Activated T-cell treated with anti-CD3 and anti-CD28 coated beads, Interleukin-2, amount 50 U/mL, for 1 hour (primary cell): ENCODE measurements at places on chromosomes 5 and 9.

DNA sequence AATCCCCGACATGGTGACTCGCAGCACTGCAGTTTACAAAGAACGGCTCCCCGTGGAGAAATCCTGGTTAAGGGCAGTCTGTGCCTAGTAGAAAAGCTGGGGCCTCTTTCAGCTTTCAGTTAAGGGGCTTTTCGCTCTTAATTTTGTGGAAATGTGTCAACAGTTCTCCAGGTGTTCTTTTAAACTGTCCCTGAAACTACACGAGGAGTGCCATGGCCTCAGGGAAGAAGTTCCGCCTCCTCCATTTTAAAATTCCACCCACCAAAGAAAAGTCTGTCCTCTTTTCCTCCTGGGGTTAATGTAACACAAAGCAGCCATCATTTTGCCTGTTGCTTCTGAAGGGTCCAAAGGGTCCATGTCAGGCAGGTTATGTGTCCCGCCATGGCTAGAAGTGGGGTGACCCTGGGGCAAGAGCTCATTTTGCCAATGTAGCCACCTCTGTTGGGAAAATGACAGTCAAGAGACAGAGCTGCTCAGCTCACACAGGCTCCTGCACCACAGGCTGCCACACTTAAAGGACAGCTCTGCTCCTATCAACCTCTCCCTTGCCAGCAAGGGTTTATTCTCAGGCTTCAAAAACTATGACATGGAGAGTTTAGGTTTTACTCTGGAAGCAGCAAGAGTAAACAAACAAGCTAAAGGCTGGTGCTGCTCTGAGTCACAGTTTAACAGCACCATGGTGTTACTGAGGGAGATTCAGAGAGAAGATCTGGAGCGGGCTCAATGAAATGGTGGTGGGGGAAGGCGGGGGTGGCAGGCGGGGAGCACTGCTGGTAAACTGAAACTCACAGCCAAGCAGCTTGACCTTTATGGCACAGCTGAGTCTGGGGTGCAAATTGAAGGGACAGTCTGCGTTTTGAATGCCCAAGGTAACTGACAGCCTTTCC lies 3.2 kb downstream of the WHRN start:
- no peak for DNase-seq

GRCh38 chr9:108934323-108934893 lies at the start of gene ABITRAM:
Gene ABITRAM, plus strand, starts transcription at chr9:108934400. Its CDS starts 87 bp downstream, at chr9:108934487.
- DNase-seq: no peak

GRCh38 chr5:66841264-66841663 lies 245.1 kb downstream of the MAST4 start:
- DNase-seq: no peak

DNA sequence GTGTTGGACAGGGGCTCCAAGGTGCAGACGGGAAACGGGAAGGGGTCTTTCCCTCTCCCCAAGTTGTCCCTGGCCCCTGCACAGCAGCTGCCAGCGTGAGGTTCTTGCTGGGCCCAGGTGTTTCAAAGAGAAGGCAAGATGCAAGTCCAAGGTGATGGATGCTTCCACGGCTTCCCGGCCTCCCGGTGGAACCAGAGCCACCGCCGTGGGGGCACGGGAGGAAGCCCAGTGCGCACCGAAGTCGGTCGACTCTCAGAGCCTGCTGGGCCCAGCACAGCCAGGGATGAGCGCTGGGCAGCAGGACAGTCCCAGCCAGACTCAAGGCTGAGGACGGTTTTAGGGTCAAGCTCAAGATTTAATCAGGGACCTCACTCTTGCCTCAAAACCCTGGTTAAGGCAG lies 25.2 kb upstream of the BARHL1 start:
- DNase-seq: no peak

DNA sequence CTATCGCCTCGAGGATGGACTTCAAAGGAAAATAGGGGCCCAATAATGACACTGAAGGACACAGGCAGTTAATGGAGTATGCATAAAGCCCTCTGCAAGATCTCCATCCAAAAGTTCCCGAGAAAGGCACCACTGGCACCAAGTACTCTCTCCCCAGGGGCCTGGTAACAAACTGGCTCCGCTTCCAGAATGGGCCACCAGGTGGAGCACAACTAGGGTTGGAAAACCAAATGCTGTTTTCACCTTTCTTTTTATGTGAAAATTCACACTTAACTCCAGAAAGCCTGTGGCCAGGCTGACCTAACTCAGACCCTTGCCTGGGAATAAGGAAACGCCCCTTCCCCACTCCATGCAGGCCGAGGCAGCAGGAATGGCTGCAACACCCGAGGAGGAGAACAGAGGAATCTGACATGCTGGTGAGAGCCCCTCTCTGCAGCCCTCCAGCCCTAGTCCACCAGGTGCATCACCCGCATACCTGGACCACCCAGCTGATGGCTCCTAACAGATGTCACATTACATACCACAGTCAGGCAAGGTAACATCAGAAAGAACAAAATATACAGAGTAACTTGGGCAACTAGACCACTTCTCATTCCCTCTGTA lies 42.8 kb downstream of the CAMSAP1 start:
- DNase-seq: peak; percentile 81

- DNase-seq: no peak
Measured at GRCh38 chr5:123151227-123151909, 62.3 kb downstream of the PRDM6 start.

DNA sequence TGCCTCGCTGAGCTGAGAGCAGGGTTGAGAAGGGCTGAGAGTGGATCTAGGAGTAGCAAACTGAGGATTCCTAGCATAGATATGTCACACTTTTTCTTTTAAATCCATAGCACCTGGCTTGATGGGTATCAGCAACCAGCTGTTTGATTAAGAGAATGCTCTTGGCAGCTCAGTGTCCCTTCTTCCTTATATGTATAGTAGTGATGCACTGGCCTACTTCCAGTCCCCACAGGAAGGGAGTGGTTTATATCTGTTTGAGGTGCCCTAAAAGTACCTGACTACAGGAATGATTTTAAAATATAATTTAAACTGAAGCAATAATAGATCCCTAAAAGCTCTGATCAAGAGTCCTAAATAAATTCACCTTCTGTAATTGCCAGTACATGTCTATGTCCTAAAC lies 546.8 kb upstream of the ZNF608 start:
- DNase-seq: no peak

- no peak for DNase-seq
Measured at GRCh38 chr5:87844449-87844848, 424.2 kb downstream of the TMEM161B start.

- no peak for DNase-seq
Measured at GRCh38 chr5:85931220-85931619, 686.5 kb upstream of the COX7C start.

DNA sequence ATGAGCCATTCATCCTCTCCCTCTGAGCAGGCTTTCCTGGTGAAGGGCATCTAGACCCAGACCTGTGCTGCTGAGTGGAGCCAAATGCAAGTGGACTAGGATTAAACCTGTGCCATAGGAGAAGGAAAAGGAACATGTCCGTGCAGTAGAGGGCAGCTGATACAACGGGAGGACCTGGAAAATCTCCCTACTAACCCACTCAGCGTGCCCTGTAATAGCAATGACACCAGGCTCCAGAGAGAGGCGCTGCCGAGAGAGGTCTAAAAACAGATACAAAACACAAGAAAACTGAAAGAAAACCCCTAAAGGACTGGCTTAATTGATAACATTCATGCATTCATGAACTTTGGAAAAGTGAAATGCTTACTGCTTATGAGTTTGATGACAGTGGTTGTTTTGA lies 60.8 kb downstream of the PFDN1 start:
- DNase-seq: no peak

- no peak for DNase-seq
Measured at GRCh38 chr9:71908825-71909224, 2.2 kb downstream of the ABHD17B start.

DNA sequence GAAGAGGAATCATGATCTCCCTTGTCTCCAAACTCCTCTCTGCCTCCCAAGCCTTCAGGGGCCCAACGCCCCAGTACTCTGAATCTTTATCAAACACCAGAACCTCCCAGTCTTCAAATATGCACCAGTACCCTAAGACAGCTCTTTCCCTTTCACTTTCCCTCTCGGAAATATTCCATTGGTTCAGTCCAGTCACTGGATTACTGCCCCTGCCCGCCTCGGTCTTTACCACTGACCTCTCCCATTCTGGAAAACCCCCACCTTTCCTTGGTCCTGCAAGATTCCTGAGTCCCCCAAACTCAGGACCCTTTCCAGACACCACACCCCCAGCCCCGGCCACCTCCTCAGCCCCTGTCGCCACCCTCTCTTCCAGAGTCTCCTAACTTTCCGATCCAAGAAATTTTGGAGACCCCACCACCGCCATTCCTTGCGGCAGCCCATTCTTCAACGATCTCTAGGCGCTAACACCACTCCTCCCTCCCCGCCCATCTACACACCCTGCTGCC lies 674 bp downstream of the C5orf15 start:
- DNase-seq: no peak

GRCh38 chr5:5644249-5644648 lies 221.8 kb downstream of the ICE1 start:
- DNase-seq: no peak

DNA sequence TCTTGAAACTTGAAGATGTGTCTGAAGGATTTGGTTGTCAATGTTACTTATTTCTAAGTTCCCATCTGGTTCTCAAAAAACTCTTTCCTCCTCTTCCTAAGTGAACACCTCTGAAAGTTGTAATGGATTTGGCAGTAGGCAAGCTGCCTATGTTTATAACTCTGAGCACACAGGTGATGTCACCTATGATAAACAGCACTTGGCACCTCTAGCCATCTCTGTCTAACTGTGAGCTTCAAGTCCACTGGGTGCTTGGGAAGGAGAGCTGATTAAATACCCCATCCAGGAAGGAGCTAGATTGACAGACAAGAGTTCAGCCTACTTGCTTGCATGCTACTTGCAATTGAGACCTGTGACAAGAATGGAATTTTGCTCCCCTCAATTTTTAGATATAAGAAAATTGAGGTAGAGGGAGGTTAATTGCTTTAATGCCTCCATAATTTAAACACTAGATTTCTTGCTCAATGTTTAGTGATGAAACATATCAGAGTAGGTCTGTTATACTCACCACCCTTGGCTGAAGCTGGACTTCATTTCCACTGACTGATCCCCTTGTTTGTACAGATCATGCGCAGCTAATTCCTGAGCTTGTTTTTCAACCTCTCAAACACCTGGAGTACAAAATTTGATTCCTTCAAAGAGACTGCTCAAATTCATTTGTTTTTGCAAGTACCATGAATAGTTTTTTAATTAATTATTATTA lies 49.9 kb downstream of the PDE4D start:
- DNase-seq: no peak

- no peak for DNase-seq
Measured at GRCh38 chr5:134982230-134982629, 14.5 kb downstream of the CATSPER3 start.

- DNase-seq: no peak
Measured at GRCh38 chr5:136276946-136277345, 84.0 kb upstream of the SMIM32 start.

DNA sequence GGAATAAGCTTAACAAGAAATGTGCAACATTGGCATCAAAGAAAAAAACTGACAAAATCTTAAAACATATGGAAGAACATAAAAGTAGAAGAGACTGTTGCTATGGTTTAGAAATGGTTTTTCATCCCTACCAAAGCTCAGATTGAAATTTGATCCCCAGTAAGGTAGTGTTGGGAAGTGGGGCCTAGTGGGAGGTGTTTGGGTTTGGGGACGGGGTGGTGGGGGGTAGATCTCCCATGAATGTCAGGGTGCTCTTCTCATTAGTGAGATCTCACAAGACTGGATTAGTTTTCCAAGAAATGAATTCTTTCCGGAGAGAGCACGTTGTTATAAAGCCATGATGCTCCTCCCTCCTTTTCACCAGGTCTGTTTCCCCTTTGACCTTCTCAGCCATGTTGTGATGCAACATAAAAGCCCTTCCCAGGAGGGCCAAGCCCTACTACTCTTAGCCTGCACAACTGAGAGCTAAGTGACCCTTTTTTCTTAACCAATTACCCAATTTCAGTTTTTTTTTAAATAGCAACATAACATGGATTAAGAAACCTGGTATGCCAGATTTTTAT lies 10.6 kb downstream of the TMEM167A start:
- DNase-seq: no peak

- no peak for DNase-seq
Measured at GRCh38 chr9:36892279-36892678, 141.8 kb downstream of the PAX5 start.

DNA sequence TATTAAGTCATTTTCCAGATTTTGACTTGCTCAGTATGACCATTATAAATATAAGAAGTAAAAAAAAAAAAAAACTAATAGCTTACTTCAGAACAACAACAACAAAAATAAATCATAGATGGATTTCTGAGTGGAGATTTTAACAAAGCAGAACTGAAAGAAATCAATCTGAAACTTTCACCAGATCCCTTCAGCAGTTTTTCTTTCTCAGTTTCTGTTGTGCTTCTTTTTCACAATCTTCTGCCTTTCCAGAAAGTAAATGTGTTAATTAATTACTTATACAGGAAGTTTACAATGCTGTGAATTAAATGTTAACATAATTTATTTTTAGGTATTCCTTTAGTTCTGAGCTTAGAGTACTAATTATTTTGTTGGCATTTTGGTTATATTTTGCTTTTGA lies 73.5 kb downstream of the CHSY3 start:
- DNase-seq: no peak
